Pancreas (tissue), 10 donors: ENCODE measurements at places on chromosomes 11 and 22. TPM values are rescaled to one million over a fixed set of nuclear protein-coding genes. Genes with fewer than 3 reads are reported as not detected.

DGCR6 gene
- 4.1 TPM for total RNA-seq

PDE2A gene
- total RNA-seq, result 2.5 TPM

TOMM22 gene
- 31.1 TPM for total RNA-seq

RFPL2 gene
- total RNA-seq, result not detected

OR4D9 gene
- not detected for total RNA-seq

PARVA gene
- total RNA-seq, result 54.3 TPM

MAPK8IP2 gene
- 2.0 TPM for total RNA-seq

MDK gene
- 20.3 TPM for total RNA-seq

- no peaks in the 10 kb centered on the region for H3K4me1 ChIP-seq
- H3K27me3 ChIP-seq, result no peaks in the 10 kb centered on the region
- DNase-seq, result no peak
Observed at GRCh38 chr22:20283674-20284066, 15.6 kb upstream of the RTN4R start.

- H3K4me3 ChIP-seq, result no peak overlapping the region
- no peaks in the 10 kb centered on the region for H3K4me1 ChIP-seq
- DNase-seq, result no peak
- no peak overlapping the region for H3K27ac ChIP-seq
- no peaks in the 10 kb centered on the region for H3K36me3 ChIP-seq
- H3K27me3 ChIP-seq, result no peaks in the 10 kb centered on the region
Observed at GRCh38 chr22:25838960-25839741, 97.2 kb downstream of the MYO18B start.

GRCh38 chr11:108239076-108239475 lies 16.2 kb downstream of the ATM start:
- no peaks in the 10 kb centered on the region for H3K27me3 ChIP-seq
- H3K27ac ChIP-seq, result no peak overlapping the region
- DNase-seq, result no peak
- peaks cover 7% of the 10 kb centered on the region for H3K36me3 ChIP-seq
- no peak overlapping the region for H3K4me3 ChIP-seq

DNA sequence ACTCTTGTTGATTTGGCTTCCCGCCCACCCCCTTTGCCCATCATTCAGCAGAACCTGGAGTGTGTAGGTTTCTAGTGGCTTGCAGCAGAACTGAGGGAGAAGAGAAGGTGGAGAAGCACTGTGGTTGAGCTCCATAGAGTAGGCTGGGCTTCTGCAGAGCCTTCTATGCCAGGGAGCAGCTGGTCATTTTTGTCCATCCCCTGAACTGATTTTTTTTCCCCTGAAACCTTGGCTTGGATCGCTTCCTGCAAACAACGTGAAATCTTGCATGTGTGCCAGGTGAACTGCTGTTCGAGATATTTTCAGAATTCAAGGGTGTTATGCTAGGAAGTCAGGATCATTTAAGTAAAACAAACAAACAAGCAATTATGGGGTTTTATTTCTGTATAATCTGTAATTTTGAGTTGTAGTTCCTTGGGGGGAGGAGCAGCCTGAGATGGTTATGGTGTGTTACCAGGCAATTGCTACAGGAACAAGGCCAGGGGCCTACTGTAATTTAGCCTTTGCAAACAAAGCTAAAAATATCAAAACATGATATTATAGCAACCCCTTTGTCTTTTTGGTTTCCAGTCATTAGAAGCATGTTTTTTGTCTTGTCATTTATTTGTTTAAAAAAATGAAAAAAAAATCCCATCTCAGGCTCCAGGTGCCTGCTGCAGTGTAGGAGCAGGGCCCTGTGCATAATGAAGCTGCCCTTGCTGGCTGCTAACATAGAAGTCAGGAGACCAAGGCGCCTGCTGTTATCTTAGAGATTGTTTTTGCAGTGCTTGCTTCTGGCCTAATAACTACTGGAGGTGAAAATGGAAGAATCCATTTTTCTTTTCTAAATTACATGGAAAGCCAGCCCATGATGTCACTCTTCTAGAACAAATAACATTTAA lies 152.4 kb upstream of the TTC12 start:
- no peak overlapping the region for H3K4me3 ChIP-seq
- peaks cover 8% of the 10 kb centered on the region for H3K4me1 ChIP-seq
- DNase-seq, result no peak
- no peak overlapping the region for H3K27ac ChIP-seq

- no peak overlapping the region for H3K4me3 ChIP-seq
- no peaks in the 10 kb centered on the region for H3K36me3 ChIP-seq
- no peak for DNase-seq
- no peaks in the 10 kb centered on the region for H3K4me1 ChIP-seq
- H3K27ac ChIP-seq, result no peak overlapping the region
Observed at GRCh38 chr22:27685515-27685914, 116.0 kb downstream of the MN1 start.

DNA sequence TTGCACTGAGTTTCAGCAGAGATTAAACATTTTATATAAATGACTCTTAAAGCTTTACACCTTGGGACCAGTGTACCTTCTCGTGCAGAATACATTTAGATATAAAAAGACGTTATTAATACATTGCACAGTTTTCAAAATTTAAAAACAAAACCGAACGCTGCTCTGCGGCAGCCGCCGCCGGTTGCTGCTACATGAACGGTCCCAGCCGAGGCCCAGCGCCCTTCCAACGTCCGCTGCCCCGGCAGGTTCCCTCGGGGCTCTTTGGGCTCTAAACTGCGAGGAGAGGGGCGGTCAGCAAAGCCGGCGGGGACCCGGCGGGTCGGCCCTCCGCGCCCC lies 2.0 kb downstream of the CDKN1C start:
- H3K27me3 ChIP-seq, result no peaks in the 10 kb centered on the region
- H3K4me3 ChIP-seq, result peak overlapping the region; percentile 26
- DNase-seq, result no peak
- no peaks in the 10 kb centered on the region for H3K4me1 ChIP-seq

GRCh38 chr22:19688301-19689290 lies 25.7 kb upstream of the SEPTIN5 start:
- no peaks in the 10 kb centered on the region for H3K36me3 ChIP-seq
- no peaks in the 10 kb centered on the region for H3K4me1 ChIP-seq
- DNase-seq, result no peak
- no peak overlapping the region for H3K4me3 ChIP-seq
- H3K27ac ChIP-seq, result no peak overlapping the region

DNA sequence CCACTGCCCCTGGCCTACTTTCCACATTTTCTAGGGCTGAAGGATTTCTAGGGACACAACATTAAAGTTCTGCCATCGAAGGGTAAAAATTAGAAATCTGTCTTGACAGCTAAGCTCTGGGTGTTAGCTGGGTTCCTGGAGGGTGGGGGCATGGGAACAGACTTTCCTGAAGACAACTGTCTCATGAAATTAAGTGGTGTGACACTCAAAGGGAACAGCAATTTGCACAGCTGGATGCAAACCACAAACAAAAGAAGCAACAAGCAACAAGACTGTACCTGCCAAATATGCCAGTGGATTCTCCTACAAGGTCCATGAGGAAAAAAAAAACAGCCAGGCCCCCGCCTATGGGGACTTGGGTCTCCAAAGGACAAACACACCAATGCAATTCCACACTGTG lies 32.5 kb downstream of the WT1 start:
- H3K4me3 ChIP-seq, result no peak overlapping the region
- no peak overlapping the region for H3K27ac ChIP-seq
- H3K36me3 ChIP-seq, result no peaks in the 10 kb centered on the region

DNA sequence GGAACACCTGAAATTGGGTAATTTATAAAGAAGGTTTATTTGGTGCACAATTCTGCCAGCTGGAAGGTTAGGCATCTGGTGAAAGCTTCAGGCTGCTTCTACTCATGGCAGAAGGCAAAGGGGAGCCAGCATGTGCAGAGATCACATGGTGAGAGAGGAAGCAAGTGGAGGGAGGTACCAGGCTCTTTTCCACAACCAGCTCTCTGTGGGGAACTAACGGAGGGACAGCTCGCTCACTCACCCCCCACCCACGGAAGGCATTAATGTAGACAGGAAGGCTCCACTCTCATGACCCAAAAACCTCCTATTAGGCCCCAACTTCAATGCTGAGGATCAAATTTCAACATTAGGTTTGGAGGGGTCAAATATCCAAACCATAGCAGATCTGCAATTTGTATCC lies 75.6 kb upstream of the ARHGAP32 start:
- H3K27ac ChIP-seq, result no peak overlapping the region
- no peak overlapping the region for H3K4me3 ChIP-seq
- no peak for DNase-seq
- H3K36me3 ChIP-seq, result no peaks in the 10 kb centered on the region
- H3K4me1 ChIP-seq, result no peaks in the 10 kb centered on the region

DNA sequence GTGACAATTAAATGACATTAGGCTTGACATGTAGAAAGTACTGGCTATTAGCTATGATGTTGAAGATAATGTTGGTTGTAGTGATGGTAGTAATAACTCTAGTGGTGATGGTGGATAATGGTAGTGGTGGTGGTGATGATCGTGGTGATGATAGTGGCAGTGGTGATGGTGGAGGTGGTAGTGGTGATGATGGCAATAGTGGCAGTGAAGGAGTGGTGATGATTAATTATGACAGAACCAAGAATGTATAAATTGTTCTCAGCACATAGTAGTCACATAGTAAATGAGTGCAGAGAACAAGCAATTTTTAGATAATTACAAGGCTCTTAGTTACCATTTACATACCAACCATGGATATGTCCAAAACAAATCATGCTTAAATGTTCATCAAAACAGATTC lies 5.3 kb upstream of the CD44 start:
- no peak overlapping the region for H3K4me3 ChIP-seq
- no peak overlapping the region for H3K27ac ChIP-seq
- no peaks in the 10 kb centered on the region for H3K36me3 ChIP-seq
- no peak for DNase-seq
- no peaks in the 10 kb centered on the region for H3K27me3 ChIP-seq

GRCh38 chr22:21951931-21952465 lies 650 bp downstream of the PPM1F start:
- no peak overlapping the region for H3K27ac ChIP-seq
- H3K4me1 ChIP-seq, result no peaks in the 10 kb centered on the region
- H3K4me3 ChIP-seq, result peak overlapping the region; percentile 55
- no peaks in the 10 kb centered on the region for H3K27me3 ChIP-seq

DNA sequence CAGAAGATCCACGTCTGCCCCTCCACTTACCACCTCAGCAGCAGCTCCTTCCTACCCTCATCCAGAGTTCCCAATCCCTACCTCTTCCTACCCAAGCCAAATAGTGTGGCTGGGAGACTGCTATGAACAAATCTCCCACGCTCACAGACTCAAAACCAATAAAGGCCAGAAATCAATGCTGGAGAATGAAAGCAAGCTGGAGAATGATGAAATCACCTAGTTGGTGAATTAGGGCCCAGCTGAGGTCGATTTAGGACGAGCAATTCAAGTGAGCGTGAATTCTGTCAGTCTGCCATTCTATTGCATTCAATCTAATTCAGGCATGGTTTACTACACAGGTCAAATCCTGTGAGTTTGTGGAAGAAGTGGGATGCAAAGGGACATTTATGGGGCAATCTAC lies 22.5 kb downstream of the COMMD9 start:
- no peak for DNase-seq
- no peaks in the 10 kb centered on the region for H3K27me3 ChIP-seq
- no peak overlapping the region for H3K4me3 ChIP-seq

DNA sequence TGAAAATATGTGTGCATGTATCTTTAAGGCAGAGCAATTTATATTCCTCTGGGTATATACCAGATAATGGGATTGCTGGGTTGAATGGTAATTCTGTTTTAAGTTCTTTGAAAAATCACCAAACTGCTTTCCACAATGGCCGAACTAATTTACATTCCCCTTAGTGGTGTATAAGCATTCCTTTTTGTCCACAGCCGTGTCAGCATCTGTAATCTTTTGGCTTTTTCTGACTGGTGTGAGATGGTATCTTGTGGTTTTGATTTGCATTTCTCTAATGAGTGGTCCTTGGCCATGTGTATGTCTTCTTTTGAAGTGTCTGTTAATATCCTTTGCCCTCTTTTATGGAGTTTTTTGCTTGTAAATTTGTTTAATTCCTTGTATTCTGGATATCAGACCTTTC lies 24.3 kb downstream of the CCDC15 start:
- no peaks in the 10 kb centered on the region for H3K36me3 ChIP-seq
- H3K27me3 ChIP-seq, result no peaks in the 10 kb centered on the region
- no peak overlapping the region for H3K4me3 ChIP-seq
- H3K27ac ChIP-seq, result no peak overlapping the region
- DNase-seq, result no peak
- no peaks in the 10 kb centered on the region for H3K4me1 ChIP-seq

DNA sequence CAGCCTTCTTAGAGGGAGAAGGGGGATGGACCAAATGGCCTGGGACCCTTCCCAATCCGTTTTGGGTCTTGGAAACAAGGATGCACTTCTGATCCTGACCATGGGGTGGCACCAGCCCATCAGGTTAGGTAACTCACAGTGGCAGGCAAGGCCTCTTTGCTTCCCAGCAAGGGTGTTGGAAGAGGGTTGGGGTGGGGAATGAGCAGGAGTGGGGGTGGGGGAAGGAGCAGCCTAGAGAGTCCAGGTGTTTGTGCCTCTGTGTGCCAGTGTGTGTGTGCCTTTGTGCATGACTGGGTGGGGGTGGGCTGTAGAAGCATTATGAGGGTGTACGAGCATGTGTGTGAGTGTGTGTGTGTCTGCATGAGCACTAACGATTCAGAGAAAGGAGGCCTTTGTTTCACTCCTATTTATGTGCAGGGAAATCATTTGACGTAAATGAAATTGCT lies 213.1 kb downstream of the INSC start:
- no peaks in the 10 kb centered on the region for H3K36me3 ChIP-seq
- peak; percentile 69 for DNase-seq
- H3K4me1 ChIP-seq, result no peaks in the 10 kb centered on the region
- no peak overlapping the region for H3K4me3 ChIP-seq

DNA sequence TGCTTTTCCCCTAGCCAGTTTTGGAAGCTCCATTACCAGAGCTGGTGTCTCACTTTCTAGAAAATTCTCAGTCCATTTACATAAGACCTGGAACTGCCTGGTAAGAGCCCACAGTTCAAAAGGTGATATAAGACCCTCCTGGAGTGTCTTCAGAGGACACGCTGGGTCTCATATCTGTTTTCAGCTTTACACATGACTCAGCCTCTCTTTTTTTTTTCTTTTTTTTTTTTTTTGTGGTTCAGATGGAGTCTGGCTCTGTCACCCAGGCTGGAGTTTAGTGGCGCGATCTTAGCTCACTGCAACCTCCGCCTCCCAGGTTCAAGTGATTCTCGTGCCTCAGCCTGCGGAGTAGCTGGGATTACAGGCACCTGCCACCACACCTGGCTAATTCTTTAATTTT lies 30.7 kb downstream of the WEE1 start:
- no peaks in the 10 kb centered on the region for H3K36me3 ChIP-seq
- no peak for DNase-seq
- H3K4me3 ChIP-seq, result no peak overlapping the region

- no peak overlapping the region for H3K4me3 ChIP-seq
- H3K27ac ChIP-seq, result peak overlapping the region; percentile 28
- H3K36me3 ChIP-seq, result no peaks in the 10 kb centered on the region
Observed at GRCh38 chr11:111819161-111819828, 52.1 kb downstream of the ALG9 start.

- no peaks in the 10 kb centered on the region for H3K36me3 ChIP-seq
- no peak overlapping the region for H3K27ac ChIP-seq
- no peaks in the 10 kb centered on the region for H3K27me3 ChIP-seq
Observed at GRCh38 chr11:81278991-81279390, 1454.7 kb downstream of the FAM181B start.
